Fibroblast of skin of abdomen (primary cell): ENCODE measurements at places on chromosomes 11 and 22.

GRCh38 chr11:88355887-88356286 is 18.4 kb upstream of the CTSC start:
- DNase-seq = no peak

GRCh38 chr11:115707180-115707905 is 203.1 kb upstream of the CADM1 start:
- DNase-seq = no peak

DNA sequence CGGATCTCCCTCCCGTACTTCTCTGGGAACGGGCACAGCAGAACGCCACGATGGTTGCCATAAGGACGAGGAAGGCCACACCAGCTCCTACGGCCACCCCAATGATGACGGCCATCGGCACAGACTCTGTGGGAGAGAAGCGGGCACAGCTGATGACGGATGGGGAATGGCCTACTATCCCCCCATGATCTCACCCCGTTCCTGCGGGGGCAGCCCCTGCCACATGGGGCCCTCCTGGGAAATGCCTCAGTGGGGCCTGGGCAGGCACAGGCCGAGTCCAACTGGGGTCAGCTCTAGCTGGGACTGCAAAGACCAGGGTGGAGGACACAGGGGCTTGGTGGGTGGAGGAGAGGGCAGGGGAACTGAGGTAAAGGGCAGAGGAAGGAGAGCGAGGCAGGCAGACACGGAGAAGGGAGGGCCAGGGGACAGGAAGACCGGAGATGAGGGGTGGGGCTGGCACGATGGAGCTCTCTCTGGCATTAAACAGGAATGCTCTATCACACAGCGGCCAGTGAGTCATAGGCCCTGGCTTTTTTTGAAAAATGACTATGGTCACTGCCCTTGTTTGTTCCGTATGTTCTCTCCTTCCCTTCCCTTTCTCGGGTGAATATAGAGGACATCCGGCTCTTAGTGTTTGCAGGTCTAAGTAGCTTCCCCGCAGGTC is 76.0 kb downstream of the ST3GAL4 start:
- peak; percentile 58 for DNase-seq

DNA sequence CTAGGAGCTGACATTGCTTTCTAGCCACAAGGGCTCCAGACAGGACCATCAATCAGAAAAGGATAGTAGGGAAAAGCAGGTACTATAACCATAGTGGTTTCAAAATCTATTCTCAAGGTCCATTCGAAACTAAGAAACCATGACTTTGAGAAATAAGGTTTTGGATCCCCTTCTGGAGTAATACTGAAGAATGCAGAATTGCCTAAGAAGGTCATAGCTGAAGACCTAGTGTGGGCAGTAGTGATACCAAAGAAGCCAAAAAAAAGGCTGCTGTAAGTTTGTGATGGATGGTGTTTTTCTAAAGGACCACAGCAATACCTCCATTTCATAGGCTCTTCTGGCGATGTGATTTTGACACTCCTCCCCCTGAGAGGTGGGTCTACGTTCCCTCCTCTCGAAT is 163.1 kb downstream of the MAML2 start:
- DNase-seq = no peak

DNA sequence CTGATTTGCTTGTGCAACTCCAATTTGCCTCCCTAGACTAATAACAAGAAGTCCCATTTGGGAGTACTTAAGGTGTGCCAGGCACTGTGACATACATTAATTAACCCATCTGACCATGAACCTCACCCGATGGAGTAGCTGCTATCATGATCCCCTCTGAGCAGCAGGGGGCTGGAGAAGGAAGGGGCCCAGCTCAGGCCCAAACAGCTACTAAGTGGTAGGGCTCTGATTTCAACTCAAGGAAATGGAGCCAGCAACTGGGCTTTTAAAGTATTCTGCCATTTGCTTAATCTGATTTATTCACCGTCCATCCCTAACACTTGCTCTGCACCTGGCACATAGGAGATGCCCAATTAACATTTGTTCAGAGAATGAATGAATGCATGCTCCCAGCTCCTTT is 1.2 kb downstream of the CRYBB1 start:
- DNase-seq = no peak

DNA sequence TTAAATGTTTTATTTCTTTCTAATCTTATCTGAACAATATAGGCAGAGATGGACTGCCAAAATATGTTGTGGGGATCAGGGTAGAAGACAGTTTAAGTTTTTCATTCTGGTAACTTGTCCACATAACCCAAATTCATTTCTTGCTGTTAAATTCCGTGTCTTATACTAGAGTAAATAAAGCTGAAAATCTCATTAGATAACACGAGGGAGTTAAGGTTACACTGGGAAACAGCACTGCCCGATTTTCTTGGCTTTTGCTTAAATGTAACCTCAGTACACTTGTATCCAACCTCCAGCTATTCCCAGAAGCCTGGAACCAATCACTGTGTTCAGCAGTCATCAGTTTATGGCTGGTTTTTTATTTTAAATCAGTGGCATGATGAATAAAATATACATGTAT is 48.2 kb downstream of the MICAL3 start:
- no peak for DNase-seq
